ENCODE measurements at places on chromosomes 7 and 10.
A peak's percentile ranks its signal among the peaks of the same experiment; 100 is the strongest.

- no peak for DNase-seq
Measured at GRCh38 chr10:126481181-126481580, 92.9 kb upstream of the ADAM12 start.

- DNase-seq: no peak
Measured at GRCh38 chr7:95411036-95411435, 14.9 kb upstream of the PON3 start.

DNA sequence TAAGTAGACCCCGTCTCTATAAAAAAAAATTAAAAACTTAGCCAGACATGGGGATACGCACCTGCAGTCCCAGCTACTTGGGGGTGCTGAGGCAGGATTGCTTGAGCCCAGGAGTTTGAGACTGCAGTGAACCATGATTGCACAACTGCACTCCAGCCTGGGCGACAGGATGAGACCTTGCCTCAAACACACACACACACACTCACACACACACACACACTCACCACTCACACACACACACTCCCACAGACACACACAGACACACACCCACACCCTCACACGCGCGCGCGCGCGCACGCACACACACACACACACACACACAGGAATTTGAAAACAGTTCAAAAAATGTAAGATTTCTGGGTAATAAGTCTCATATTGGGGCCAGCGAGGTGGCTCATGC lies 8.7 kb upstream of the GRIFIN start:
- DNase-seq: no peak

- DNase-seq: no peak
Measured at GRCh38 chr7:128795129-128795528, 3.4 kb downstream of the CCDC136 start.

DNA sequence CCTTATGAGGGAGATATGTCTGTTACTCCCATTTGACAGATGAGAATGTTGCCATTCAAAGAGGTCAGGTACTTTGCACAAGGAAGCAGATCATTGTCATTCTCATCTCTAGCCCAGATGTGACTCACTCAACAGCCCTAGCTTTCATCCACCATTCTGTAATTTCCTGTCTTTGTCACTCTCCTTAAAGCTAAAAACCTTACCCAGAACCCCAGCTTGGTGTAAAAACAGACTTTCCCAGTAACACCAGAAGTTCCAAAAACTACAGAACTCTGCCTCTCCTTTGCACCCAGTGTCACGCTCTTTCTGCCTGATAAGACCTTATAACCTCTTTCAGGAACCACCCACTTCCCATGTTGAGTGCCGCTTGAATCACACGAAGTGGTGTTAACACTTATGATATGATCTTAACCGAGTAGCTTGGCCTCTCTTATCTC lies 89.1 kb upstream of the SP4 start:
- no peak for DNase-seq

GRCh38 chr10:18681366-18681765 lies 22.1 kb downstream of the ARL5B start:
- no peak for DNase-seq

- DNase-seq: no peak
Measured at GRCh38 chr10:50506861-50507573, 116.7 kb downstream of the SGMS1 start.

DNA sequence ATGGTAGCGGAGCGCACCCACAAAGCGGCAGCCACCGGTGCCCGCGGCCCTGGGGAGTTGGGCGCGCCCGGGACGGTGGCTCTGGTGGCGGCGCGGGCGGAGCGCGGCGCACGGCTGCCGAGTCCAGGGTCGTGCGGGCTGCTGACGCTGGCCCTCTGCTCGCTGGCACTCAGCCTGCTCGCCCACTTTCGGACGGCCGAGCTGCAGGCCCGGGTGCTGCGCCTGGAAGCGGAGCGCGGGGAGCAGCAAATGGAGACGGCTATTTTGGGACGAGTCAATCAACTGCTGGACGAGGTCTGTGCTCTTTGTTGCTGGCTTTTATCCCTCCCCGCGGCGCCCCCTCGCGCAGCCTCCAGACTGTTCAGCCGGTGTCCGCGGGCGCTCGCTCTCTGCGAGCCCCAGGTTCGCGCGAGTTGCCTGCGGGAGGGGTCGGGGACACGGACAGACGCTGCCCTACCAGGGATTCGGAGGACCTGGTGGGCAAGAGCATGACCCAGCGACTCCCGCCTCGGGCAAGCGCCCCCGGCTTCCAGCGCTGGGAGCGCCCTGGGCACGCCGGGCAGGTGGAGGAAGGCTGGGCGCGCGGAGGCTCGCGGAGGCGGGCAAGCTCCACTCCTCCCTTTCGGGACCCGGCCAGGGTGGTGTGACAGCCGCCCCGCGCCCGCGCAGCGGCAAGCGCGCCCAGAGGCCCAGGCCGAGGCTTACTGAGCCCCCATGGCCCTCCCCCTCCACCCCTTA lies 887 bp downstream of the COL13A1 start:
- peak; percentile 75 for DNase-seq

DNA sequence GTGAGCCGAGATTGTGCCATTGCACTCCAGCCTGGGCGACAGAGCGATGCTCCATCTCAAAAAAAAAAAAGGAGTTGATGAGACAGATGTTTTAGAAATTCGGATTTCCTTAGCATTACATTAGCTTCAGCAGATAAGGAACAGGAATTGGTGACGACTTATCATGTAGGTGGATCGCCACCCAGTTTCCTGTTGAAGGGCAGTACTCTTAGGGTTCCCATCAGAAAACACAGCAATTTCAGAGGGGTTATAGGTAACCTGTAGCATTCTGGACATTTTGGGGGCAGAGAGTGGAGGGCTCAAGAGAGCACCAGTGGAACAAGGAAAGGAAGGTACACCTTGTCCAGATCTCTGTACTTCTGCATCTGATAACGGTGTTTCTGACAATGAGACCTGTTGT lies 146.4 kb upstream of the NOBOX start:
- DNase-seq: no peak

DNA sequence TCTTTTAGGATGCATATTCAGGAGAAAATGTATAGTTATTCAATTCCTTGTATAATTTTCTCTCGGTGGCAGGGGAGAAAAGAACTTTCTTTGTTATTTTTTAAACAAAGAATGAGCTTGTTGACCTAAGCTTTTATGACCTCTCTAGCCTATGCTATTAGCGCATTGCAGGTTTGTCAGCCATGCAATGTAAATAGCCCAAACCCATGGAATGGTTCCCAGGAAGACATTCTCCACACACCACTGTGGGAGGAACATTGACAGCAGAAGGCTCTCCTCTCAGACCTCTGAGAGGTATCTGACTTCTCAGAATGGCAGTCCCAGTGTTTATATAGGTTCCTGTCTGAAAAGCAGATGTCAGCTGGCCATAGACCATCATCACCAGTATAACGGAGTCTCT lies 19.6 kb upstream of the AGBL3 start:
- no peak for DNase-seq

- DNase-seq: no peak
Measured at GRCh38 chr10:93498166-93498565, 1.8 kb downstream of the CEP55 start.

- no peak for DNase-seq
Measured at GRCh38 chr10:58723966-58724365, 211.3 kb downstream of the BICC1 start.

GRCh38 chr10:6702030-6702429 lies 122.0 kb upstream of the PRKCQ start:
- no peak for DNase-seq

DNA sequence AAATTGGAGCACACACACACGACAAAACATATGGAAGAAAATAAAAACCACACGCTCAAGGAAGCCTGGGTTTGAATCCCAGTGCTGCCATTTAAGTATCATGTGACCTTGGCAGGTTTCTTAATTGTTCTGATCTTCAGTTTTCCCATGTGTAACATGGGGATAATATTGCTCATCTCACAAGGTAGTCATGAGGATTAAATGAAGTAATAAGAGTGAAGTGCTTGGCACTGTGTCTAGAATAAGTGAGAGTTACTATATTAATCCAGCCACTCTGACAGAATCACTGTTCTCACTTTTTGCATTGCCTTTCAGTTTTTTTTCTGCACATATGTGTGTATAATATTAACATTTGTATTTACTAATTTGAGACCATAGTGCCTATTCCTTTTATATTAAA lies 43.3 kb downstream of the GOLGA7B start:
- DNase-seq: no peak

- no peak for DNase-seq
Measured at GRCh38 chr7:68348401-68348800, 1249.9 kb upstream of the AUTS2 start.

- DNase-seq: no peak
Measured at GRCh38 chr10:67156239-67156638, 230.4 kb downstream of the LRRTM3 start.

- no peak for DNase-seq
Measured at GRCh38 chr7:23426876-23427275, 43.4 kb downstream of the IGF2BP3 start.

- no peak for DNase-seq
Measured at GRCh38 chr7:19181634-19182033, 36.4 kb upstream of the FERD3L start.

DNA sequence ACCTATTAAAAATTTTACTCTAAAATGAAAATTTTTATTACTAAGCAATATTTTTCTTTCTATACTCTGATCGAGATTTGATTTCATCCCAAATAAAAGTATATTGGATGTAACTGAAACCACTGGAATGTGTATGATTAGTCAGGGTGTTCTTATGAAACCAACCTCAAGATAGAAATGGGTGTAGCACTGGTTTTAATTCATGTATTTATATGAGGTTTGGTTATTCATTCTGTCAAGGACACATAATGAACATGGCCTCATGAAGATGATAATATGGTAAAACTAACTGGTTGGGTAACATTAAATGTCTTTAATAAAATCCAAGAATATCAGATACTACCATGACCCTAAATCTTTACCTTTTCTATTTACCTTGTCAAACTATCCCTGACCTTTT lies 197.7 kb downstream of the SEMA3A start:
- DNase-seq: no peak

DNA sequence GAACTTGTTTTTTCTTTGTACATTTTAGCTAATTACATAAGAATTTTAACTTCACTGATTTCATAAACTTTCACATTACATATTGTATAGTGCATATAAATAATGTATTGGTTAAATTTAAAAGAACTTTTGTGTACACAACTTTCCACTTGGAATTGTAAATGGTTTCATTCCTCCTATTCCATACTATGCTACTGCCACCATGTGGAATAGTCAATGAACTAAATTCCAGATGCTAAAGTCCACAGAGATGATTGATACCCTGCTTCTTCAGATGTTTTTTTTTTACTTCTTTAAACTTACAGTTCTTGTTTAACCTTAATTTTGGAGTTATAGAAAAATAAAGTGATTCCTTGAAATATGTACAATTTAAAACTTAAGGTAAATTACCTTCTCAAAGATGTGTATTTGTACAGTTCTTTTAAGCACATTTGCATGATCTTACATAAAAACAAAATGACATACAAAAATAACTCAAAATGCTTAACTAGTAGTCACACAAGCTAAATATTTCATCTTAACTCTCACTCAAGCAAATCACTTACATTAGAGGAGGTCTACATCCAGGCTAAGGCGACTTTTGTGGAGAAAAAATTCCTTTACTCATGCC lies 247.6 kb upstream of the HGF start:
- DNase-seq: peak; percentile 39

- no peak for DNase-seq
Measured at GRCh38 chr10:129495698-129496097, 28.7 kb downstream of the MGMT start.

All from urothelium cell line (cell line).